ENCODE measurements at places on chromosomes 7 and 10.

GRCh38 chr10:108404155-108404554 is 1239.6 kb upstream of the SORCS1 start:
- no peak for DNase-seq

- DNase-seq = no peak
Observed at GRCh38 chr7:7369134-7369533, 166.5 kb downstream of the COL28A1 start.

DNA sequence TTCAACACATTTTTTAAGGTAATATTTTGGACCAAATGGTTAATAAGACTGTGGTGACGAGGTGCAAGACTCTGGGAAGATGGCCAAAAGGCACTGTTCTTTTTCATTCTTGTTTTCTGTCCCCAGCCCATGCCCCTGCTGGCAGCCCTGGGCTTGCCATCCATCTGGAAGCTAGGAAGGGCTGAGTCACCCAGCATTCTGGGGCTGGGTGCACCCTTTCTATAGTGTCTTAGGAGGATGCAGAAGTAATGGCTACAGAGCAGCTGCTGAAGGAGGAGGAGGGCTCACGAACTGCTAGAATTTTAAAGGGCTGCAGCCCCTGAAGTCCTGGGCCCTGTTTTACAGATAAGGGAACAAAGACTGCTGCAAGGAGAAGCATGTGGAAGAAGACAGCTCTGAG is 42.8 kb upstream of the ZNF32 start:
- DNase-seq = no peak

- DNase-seq = no peak
Observed at GRCh38 chr7:75892634-75893272, 13.9 kb downstream of the RHBDD2 start.

DNA sequence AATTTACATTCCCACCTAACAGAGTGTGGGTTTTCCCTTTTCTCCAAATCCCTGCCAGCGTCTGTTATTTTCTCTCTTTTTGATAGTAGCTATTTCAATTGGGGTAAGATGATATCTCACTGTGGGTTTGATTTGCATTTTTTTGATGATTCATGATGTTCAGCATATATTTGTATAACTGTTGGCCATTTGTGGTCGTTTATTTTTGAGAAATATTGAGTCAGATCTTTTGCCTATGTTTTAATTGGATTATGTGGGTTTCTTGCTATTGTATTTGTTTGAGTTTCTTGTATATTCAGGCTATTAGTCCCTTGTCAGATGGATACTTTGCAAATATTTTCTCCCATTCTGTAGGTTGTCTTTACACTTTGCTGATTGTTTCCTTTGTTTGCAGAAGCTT is 193.8 kb downstream of the ABCA13 start:
- DNase-seq = no peak

GRCh38 chr7:7434329-7434728 is 101.3 kb downstream of the COL28A1 start:
- DNase-seq = no peak

- DNase-seq = no peak
Observed at GRCh38 chr10:17910125-17910789, 41.5 kb upstream of the SLC39A12 start.

DNA sequence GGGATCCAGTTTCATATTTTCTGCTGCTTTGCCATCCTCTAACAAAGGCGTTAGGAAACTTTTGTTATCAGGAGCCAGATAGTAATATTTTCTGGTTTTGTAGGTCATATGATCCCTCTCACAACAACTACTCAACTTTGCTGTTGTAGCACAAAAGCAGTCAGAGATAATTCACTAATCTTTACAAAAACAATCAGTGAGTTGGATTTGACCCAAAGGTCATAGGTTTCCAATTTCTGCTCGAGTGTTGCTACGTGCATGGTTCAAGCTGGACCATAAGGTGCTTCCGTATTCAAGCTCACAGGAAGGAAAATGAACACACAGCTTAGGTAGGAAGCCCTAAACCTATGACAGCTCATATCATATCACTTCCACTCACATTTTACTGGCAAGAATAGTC is 92.4 kb upstream of the SFMBT2 start:
- no peak for DNase-seq

DNA sequence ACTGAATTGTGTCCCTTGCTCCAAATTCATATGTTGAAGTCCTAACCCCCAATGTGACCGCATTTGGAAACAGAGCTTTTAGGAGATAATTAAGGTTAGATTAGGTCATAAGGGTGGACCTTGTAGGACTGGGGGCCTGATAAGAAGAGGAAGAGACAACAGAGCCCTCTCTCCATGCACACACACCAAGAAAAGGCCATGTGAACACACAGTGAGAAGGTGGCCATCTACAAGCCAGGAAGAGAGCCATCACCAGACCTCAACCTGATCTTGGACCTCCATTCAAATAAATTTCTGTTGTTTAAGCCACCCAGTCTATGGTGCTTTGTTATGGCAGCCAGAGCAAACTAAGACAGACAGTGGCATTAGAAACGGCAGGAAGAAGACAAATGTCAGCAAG is 12.5 kb upstream of the PRKAR2B start:
- DNase-seq = no peak

- no peak for DNase-seq
Observed at GRCh38 chr7:27871086-27871485, 131.1 kb downstream of the TAX1BP1 start.

GRCh38 chr7:105841866-105842265 is 34.5 kb downstream of the ATXN7L1 start:
- no peak for DNase-seq

GRCh38 chr10:10545771-10546170 is 471.9 kb upstream of the CELF2 start:
- no peak for DNase-seq

GRCh38 chr10:48215486-48216203 is 58.9 kb downstream of the FRMPD2 start:
- peak; percentile 73 for DNase-seq

DNA sequence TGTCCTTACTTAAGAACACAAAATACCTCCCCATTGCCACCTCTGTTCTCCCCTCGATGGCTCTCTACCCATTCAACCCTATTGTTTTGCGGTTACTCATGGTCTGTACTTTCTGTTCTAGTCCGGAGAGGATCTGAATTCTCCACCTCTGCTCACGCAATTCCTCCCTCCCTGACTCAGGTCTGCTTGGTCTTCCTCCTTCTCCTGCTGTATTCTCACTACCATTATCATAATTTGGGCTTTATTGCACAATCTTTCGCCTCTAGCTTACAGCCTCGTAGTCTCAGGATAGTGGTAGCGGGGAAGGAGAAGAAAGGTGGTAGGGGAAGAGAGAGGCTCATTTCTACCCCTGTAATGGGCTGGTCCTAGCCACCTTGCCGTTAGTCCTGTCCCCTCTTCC is 35.4 kb upstream of the FAM180A start:
- DNase-seq = no peak

GRCh38 chr7:10618953-10619352 is 354.7 kb upstream of the PHF14 start:
- DNase-seq = no peak

DNA sequence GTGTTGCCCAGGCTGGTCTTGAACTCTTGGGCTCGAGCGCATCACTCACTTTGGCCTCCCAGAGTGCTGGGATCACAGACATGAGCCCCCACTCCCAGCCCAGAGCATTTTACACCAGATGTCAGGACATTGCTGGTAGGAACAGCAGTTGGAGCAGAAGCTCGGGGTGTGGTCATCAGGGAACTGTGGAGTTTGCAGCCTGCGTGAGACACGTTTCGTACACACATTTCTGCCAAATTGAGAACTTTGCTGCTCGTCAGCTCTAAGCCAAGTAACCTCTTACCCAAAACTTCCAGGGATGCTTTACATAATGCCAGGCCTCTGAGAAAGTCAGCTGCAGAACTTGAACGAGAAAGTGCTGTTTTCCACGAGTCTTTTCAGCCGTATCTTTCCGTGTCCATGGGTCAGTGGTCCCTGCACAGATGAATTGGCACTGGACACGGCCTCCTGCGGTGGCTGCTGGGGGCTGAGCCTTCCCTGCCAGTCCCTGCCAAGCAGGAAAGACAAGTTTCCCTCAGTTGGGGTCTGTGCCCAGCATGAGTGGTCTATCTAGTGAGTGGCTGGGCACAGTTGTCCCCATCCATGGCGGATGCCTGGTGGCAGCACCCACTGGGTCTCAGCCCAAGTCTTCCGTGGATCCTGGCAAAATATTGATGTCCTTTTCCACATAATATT is 54.4 kb downstream of the DNAJB6 start:
- DNase-seq = no peak

DNA sequence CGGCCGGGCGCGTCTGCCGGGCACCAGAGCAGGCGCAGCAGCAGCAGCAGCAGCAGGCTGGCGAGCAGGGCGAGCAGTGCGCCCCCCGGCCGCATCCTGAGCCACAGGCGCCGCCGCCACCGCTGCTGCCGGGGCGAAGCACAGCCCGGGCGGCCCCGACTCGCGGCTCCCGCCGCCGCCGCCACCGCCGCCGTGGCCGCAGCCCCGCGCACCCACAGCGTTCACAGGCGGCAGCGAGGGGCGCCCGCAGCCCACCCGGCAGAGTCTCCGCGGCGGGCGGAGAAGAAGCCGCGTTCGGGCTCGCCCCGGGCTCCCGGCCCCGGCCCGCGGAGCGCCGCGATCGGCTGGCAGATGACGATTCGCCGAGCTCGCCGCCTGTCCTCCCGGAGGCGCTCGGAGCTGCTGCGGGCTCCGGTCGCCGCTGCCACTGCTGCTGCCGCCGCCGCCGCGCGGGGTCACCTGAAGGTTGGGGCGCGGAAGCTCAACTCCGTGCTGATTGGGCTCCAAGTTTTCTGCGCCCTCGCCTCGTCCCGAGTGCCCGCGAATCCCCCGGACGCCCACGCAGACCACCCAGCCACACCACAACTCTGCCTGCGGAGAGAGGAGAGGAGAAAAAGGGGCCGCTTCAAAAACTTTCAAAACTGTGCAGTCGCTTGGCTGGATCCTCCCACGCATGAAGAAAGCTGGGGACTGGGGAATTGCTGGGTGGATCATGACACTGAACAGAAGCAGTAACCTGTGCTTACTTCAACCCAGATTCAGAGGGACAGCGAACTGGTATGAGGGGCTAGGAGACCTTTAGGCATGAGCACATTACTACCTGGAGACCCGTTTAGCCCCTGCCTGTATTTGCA is at the start of gene ST8SIA6:
TSS of gene ST8SIA6 (minus strand) at position 435 of the 854 bp plus-strand sequence. CDS start at position 95, 340 bp downstream.
- DNase-seq = peak; percentile 80

GRCh38 chr7:18354108-18355085 is 141.2 kb upstream of the HDAC9 start:
- no peak for DNase-seq

- no peak for DNase-seq
Observed at GRCh38 chr7:81140252-81140651, 221.4 kb upstream of the SEMA3C start.

DNA sequence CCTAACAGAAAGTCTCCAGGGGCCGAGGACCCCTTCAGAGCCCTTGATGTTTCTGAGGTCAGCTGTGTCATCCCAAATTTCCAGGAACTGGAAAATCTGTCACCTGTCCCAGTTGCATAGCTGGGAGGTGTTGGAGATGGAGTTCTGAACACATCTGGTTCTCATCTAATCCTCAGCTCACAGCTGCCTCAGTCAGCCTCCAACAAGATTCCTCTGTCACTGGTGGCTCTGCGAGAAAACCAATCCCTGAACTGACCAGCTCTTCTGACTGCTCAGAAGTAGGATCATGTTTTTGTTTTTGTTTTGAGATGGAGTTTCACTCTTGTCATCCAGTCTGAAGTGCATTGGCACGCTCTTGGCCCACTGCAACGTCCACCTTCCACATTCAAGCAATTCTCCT is 37.6 kb upstream of the MYL10 start:
- DNase-seq = no peak

GRCh38 chr7:116525913-116526861 is 1.4 kb downstream of the CAV1 start:
- peak; percentile 86 for DNase-seq

GRCh38 chr10:122490786-122491680 is 29.7 kb downstream of the HTRA1 start:
- DNase-seq = no peak

DNA sequence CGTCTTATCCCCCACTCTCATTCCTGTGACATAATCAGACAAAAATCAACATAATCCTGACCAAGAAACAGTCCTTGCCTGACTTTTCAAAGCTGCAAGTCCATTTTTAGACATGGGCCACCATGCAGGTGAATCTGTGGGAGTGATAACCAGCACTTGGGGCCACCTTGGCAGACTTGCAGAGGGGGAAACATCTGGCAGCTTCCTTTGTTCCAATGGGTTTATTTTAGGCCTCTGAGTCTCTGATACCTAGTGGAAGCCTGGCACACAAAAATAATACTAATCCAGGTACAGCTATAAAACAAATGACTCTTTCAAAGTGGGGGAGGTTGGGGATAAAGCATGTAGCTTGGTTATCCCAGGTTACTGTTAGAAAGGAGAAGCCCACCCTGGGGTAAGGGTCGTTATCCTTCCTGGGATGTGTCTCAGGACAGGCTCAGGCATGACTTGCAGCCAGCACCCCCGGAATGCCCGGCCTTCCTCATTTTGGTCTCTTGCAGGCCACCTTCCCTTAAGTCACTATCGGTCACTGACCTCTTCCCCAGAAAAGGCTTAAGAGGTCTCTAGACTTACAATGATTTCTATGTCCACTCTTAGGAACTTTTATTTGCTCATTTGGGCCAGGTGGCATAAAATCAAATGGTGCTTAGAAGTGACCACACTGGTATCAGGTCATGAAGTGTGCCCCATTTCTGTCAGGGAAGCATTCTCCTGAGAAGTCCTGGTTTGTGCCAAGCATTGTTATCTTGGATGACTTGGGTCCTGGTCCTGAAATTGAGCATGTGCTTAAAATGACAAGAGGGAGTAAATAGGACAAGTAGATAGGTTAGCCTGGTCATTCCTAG is 37.6 kb downstream of the EEPD1 start:
- no peak for DNase-seq
